CD4-positive, alpha-beta T cell (primary cell): ENCODE measurements at places on chromosomes 12 and 14.

GRCh38 chr12:43109631-43110345, 442.2 kb downstream of the ADAMTS20 start:
- DNase-seq, result no peak

GRCh38 chr14:23306412-23307145, at the start of gene BCL2L2:
Gene BCL2L2 (plus strand): TSS chr14:23306833. CDS start chr14:23307768, 935 bp downstream.
- DNase-seq, result peak; percentile 42

GRCh38 chr14:74403619-74404417, 22.2 kb downstream of the SYNDIG1L start:
- DNase-seq, result no peak

- DNase-seq, result no peak
These were observed 250.3 kb downstream of the SPTSSA start for GRCh38 chr14:34211732-34212131.

DNA sequence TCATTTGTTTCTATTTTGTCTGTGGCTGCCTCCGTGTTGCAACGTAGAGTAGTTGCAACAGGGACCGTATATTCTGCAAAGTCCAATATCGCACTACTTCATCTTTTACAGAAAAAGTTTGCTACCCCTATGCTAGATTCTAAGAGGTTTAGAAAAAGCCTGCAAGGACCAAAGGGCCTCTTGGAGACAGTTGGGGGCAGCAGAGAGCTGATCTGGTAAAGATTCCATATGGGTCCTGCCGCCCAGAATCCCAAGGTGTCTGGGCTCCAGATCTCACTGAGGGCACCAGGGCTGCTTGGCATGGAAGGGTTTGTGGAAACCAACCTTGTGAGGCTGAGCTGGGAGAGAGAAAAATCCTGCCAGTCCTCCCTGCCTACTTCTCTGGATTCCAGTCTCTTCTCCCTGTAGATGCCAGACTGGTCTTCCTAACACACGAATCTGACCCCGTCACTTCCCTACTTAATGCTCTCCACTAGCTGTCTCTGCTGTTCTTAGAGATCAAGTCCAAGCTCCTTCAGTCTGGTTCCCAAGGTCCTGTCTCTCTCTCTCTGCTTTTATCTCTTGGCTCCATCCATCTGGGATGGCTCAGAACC, 74.6 kb downstream of the GLRX5 start:
- no peak for DNase-seq

DNA sequence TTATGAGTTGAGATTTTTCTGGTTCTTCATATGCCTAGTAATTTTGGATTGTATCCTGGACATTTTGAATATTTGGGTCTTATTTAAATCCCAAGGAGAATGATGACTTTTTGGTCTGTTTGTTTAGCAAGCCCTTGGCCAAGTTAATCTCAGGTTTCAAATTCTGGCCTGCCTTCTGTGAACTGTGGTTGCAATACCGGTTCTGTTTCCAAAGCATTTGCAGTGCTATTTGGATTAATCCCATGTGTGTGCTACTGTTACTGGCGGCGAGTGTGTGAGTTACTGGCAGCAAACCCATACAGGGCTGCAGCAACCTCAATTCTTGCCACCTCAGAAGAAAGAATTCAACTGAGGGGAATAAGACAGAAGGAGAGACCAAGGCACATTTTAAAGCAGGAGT, 51.1 kb downstream of the TMEM260 start:
- DNase-seq, result no peak

- DNase-seq, result no peak
These were observed 47.8 kb upstream of the LTA4H start for GRCh38 chr12:96083020-96083719.

GRCh38 chr12:40222247-40222646, 2.5 kb upstream of the LRRK2 start:
- no peak for DNase-seq

GRCh38 chr12:54304187-54304810, 3.5 kb upstream of the NFE2 start:
- DNase-seq, result peak; percentile 53

DNA sequence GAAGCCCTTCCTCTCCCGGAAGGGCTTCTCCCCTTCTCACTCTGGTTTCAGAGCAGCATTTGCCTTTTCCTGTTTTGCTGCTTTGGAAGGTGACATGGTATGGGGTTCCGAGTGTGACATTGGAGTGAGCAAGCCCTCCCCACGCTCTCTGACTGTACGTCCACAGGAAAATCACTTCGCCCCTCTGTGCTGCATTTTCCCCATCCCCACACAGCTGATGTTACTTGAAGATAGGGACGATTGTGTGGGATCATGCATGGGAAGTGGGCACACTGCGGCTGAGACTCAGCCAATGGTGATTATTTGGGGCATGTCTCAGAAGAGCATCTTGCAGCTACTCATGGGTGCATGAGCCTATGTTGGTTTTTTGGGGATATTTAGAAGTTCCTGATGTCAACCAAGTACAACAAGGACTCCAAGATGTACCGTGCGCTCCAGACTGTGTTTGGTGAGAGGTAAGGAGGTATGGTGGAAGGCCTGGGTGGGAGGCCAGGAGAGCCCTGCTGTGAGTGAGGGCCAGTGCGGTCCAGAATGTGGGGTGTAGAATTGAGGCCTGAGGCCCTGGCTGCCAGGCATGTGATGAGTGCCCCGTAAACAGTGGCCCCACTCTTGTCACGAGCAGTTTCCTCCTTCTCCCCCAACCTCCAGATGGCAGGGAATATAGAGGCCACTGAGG, 15.1 kb downstream of the CYP46A1 start:
- no peak for DNase-seq

- no peak for DNase-seq
These were observed 117.8 kb downstream of the ITPR2 start for GRCh38 chr12:26715232-26715631.

GRCh38 chr14:64943556-64943955, 1.0 kb upstream of the GPX2 start:
- DNase-seq, result no peak

GRCh38 chr14:99808154-99808505, 14.9 kb downstream of the EML1 start:
- DNase-seq, result no peak

- DNase-seq, result no peak
These were observed 124.2 kb downstream of the NTF3 start for GRCh38 chr12:5556033-5556614.

DNA sequence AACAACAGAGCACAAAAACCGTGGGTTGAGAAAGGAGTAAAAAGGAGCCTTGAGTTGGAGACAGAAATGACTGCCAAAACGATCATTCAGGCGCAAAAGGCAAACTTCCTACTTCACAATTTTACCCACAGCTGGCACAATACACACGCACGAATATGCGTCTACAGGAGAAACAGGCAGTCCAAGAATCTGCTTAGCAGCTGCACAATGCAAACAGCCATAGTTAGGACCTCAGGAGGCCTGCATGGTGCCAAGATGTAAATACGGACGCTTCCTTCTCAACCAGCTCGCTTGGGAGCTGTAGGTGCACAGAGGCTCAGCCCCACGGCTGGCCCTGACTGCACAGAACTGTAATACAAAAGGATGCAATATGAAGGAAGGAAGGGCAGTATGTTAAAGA, 250.1 kb upstream of the CAND1 start:
- DNase-seq, result no peak

- DNase-seq, result no peak
These were observed 35.2 kb upstream of the PTGR2 start for GRCh38 chr14:73816393-73816816.

DNA sequence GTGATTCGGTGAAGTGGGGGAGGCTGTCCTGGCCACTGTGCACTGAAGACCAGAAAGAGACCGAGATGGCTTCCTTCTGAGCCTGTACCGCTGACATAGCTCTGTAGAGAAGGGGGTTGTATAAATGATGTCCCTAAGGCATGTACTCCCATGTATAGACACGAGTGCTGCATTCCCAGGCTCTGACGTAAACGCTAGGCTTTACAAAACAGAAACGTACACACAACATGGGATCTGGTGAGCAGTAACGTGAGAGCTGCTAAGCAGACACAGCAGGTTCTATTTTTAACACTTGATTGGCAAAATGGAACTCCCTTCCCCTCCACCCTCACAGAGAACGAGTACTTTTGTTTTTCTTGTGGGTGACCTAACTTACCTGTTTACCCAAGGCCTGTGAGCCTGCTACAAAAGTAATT, 35.9 kb downstream of the ACADS start:
- no peak for DNase-seq

DNA sequence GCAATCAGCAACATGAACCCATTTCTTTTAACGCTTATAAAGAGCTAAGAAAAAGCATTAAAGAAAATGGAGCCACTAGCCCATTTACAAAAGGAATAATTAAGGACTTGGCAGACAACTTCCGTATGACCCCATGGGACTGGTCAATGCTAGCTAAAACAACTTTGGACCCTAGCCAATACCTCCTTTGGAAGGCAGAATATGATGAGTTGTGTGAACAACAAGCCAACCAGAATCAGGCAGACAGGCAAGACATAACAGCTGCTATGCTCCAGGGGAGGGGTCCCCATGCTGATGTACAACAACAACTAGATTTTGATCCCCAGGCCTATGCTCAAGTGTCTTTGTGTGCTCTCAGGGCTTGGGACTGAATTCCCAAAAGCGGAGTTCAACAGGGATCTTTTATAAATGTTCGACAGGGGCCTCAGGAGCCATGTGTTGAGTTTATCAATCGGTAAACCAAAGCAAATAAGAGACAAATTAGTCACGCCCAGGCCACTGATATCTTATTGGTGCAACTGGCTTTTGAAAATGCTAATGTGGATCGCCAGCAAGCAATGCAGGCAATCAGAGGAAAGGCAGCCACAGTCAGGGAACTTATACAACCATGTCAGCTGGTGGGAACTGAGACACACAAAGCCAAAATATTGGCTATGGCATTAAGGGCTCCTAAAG, 254.4 kb upstream of the DIO2 start:
- no peak for DNase-seq

- DNase-seq, result no peak
These were observed 11.1 kb downstream of the GALNT4 start for GRCh38 chr12:89513544-89513943.

- DNase-seq, result no peak
These were observed 77.2 kb downstream of the CCDC92 start for GRCh38 chr12:123895451-123895850.

DNA sequence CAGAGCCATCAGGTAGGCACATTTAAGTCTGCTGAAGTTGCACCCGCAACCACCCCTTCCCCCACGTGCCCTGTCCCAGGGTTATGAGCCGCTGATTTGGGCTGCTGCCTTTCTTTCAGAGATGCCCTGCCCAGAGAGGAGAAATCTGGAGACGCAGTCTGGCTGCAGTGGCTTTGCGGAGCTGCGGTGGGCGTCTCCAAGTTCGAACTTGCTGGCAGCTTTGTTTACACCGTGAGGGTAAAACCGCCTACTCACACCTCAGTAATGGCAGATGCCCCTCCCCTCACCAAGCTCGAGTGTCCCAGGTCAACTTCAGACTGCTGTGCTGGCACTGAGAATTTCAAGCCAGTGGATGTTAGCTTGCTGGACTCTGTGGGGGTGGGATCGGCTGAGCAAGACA, 14.7 kb downstream of the PTCSC3 start:
- no peak for DNase-seq

DNA sequence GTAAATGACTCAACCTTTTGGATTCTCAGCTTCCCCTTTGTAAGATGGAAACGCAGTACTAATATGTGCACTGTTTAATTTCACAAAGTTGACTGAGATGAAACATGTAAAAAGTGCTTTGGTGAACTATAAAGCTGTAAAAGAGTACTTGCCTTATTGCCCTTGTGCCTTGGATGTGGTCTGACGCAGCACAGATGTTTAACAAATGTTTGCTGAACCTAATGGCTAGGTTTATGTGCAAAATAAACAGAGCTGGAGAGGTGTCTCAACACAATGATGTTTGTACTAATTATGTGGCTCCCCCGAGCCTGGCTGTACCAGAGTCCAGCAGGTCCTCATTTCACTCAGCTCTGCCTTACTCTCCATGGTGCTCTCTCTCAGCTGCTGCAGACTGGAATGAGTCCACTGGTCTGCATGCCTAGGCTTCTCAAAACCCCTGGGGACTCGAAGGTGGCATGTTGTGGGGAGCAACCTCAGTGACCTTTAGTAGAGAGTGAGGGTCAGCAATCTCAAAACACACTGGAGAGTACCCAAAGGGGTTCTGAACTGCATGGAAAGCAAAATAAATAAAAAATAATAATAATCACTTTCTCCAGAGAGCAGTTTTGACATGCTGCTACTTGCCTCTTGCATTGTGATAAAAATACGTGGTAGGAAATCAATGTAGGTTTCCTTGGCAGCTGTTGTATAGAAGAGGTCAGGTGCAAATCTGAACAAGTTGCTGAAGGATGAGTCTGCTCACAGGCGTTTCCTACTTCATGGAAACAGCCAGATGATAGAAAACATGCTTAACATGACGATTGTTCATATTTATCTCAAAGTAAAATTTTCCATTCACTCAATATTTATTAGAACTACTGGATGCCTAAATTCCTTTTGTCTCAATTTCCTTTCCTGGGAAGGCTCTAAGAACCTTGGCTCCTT, 8.5 kb upstream of the AMIGO2 start:
- no peak for DNase-seq

- DNase-seq, result no peak
These were observed 106.6 kb downstream of the PLXNC1 start for GRCh38 chr12:94255006-94255405.

DNA sequence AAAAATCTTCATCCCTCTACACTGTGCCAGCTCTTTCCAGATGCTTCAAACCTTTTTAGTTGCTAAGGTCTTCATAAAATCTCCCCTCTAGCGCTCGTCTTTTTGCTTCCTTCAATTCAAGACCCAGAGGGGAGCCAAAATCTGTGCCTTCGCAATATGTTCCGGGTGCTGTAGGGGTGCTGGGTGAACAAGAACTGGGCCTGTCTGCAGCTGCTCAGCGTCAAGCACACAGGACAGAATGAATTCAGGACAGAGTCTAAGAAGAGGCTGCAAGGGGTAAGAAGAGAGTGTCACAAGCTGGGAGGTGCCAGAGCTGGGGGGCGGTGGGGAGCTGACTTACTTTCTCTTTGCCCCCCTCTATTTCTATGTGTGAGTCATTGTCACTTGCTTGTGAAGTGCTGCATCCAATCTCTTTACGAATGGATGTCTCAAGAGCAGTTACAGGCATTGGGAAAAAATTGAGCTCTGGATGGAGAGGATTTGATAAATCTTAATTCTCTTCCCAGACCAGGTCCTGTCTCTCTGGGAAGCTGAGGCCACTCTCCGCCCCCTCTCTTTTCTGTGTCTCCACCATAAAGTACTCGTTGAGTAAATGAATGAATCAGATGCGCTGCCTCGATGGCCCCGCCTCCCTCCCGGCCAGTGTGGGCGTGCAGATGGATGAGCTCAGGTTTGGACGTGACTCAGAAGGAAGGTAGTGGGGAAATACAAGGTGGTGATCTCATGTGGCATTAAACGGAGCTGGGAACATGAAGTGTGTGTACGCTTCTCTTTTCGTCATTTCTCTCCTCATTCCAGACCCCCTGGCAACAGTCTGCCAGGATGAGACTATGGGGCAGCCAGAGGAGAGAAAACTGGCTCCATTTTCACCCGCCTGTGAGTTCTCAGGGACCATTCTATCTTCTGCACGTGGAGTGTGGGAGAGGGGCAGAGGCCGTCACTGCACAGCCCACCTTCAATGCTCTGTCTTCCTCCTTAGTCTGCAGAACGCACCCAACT, 91.3 kb downstream of the TSPAN9 start:
- DNase-seq, result no peak

DNA sequence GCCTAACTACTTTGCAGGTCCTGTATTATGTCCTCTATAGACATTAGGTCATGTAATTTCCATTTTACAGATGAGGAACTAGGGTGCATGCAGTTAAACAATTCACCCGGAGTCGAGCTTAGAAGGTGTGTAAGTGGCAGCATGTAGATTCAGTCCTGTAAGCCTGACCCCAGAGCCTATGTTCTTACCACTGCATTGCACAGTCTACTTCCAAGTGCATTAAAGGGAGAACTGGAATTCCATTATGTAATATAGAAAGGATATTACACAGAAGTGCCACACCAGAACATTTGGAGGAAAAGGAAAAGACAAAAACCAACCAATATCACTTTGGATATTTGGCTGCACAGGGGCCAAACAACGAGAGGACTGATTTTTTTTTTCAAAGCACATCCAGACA, 1.2 kb downstream of the GLT8D2 start:
- no peak for DNase-seq
